Chondrocyte (in vitro differentiated cells): ENCODE measurements at places on chromosomes 2 and 18. TPM values are rescaled to one million over a fixed set of nuclear protein-coding genes. Genes with fewer than 3 reads are reported as not detected.

- no peak for DNase-seq
These were observed 558.7 kb upstream of the LRRTM1 start for GRCh38 chr2:80863147-80863714.

GRCh38 chr2:227846831-227847230 is 24.6 kb upstream of the DAW1 start:
- no peak for DNase-seq

Gene RASGRP3
- total RNA-seq: 3.0 to 3.7 TPM (median 3.0 TPM) in 3 replicates

GRCh38 chr2:9428965-9429577 is 5.6 kb downstream of the CPSF3 start:
- DNase-seq: no peak

GRCh38 chr2:64918220-64918886 is 70.8 kb upstream of the SLC1A4 start:
- no peak for DNase-seq

DNA sequence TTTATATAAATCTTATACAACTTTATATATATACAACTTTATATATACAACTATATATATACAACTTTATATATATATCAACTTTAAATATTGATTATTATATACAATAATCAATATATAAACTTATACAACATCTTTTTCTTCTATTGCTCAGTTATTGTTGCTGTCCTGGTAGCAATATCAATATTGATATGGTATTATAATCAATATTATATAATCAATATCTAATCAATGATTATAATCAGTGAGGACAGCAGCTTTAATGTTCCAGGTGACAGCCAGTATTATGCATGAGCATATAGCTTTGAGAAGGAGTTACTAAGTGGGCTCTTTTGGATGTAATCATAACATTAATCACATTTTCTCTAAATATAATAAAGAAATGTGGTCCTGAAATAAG is 242.3 kb upstream of the SOX11 start:
- no peak for DNase-seq

DNA sequence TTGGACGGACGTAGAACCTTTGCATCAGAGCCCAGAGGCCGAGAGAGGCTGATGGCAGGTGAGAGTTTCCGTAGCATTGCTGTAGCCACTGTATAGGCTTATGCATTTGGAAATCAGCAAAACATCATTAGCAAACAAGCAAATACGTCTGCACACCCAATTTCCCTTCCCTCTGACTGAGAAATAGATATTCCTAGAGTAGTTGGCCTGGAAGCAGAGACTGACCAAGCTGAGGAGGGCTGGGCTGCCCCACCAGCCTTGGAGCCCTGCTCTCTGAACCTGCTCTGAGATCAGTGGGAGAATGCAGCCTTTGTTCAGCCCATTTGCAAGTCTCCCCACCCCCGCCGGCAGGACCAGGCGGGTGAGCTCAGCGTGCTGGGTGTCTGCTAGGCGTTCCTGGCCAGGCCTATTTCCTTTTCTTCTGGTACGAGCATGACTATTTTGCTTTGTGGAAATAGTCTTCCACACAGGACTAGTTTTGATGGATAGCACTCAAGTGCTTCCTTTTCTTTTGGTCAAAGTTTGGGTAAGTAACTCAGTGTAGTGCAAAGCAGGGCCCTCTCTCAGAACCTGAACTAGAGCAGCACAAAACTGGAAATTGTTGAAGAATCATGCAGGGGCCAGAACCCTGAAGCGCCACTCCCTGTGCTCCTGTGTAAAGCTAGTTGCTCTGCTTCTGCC is 21.9 kb upstream of the RNF149 start:
- no peak for DNase-seq

Gene HIBCH
- 19.1 to 32.4 TPM (median 20.7 TPM) in 3 replicates for total RNA-seq
